ENCODE measurements at places on chromosomes 2 and 18.

GRCh38 chr2:158100411-158100810 is 1.3 kb upstream of the UPP2 start:
- DNase-seq, result no peak

GRCh38 chr2:65045651-65046050 is 10.6 kb upstream of the CEP68 start:
- DNase-seq, result no peak

GRCh38 chr18:25604894-25605597 is 253.1 kb upstream of the ZNF521 start:
- DNase-seq, result no peak

- no peak for DNase-seq
Observed at GRCh38 chr2:229269941-229270340, 1.1 kb downstream of the PID1 start.

GRCh38 chr2:240165661-240166060 is 25.2 kb upstream of the OTOS start:
- DNase-seq, result no peak

- DNase-seq, result no peak
Observed at GRCh38 chr2:152167065-152167464, 8.5 kb downstream of the STAM2 start.

GRCh38 chr2:164642268-164642667 is 21.0 kb upstream of the GRB14 start:
- DNase-seq, result no peak

- DNase-seq, result no peak
Observed at GRCh38 chr2:228224410-228224809, 42.9 kb upstream of the SPHKAP start.

GRCh38 chr18:34909637-34910364 is 131.4 kb upstream of the MAPRE2 start:
- no peak for DNase-seq

DNA sequence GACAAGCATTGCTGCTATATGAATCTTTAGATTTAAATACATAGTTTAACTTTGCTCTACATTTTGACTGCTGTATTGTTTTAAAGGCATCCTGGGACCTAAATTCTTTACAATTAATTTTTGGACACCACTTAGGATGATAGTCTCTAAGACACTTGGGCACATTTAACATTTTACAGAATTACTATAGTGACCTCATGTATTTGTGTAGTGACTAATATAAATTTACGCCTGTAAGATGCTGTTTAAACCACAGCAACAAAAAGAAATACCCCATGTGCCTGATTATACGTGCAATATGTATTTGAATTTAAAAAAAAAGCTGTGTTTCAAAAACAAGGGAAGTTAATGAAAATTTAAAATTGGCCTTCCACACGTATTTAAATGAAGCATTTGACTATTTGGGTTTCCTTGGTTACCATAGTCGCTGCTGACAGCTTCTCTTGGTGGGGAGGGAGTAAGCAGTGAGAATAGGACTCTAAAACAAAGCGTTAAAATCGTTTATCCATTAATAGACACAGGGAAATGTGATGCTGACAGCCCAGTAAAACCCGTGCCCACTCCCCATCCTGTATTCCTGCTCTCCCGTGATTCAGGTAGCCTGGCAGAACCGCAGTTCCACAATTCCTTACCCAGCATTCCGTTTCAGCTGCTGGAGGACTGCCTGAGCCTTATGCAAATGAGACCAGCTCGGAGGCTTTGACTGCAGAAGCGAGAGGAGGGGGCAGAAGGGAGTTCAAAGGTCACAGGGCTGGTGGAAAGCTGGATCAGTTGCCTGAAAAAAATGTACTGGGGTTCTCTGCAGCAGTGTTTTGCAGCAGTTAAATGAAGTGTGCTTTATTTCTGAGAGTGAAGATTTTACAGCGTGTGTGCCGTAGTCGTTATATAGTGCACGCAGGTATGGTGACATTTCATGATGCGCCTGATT is 104.3 kb downstream of the CSRNP3 start:
- DNase-seq, result no peak

- DNase-seq, result no peak
Observed at GRCh38 chr2:30439296-30439695, 7.8 kb upstream of the LCLAT1 start.

DNA sequence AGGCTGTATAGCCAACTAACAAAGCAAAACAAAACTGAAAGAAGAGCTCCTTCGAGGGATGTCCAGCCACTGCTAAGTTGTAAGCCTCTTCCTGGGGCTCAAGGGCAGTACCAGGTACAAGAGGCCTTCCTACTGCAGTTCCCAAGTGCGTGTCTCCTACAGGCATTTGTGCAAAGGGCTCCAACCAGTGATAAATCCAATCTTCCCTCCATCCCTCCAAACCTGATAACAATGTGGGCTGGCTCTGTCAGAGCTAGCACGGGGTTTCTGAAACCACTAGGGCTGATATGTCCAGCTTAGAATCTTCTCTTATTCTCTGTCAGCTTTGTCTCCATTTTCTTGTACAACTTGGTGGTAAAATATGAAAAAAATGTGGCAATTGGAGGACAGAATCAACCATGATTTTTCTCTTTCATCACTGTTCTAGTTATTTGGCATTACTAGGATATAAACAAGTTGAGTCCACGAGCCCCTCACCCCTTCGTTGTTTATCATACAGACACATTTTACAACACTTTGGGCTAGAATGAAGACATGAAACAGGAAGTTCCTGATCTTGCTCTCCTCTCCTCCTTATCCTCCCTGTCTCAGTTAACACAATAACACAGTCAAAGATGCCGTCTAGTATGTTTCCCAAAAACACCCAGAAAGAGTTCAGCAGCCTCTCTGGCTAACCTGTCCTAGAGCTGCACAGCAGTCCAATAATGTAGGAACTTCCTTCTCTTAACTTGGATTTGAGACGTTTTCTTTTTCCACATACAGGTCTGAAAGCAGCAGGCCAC is 35.4 kb upstream of the WIPF1 start:
- DNase-seq, result no peak

- DNase-seq, result no peak
Observed at GRCh38 chr2:239460780-239461179, 60.0 kb upstream of the HDAC4 start.

- no peak for DNase-seq
Observed at GRCh38 chr18:31506024-31506742, 8.2 kb downstream of the DSG2 start.

- DNase-seq, result no peak
Observed at GRCh38 chr2:222756951-222757650, 85.6 kb downstream of the MOGAT1 start.
